ENCODE measurements at places on chromosomes 2 and 18.

GRCh38 chr2:43033466-43034241, 192.8 kb downstream of the ZFP36L2 start:
- DNase-seq, result no peak

GRCh38 chr2:40150266-40150665, 301.6 kb downstream of the SLC8A1 start:
- DNase-seq, result no peak

GRCh38 chr2:172296267-172297046, 130.9 kb upstream of the ITGA6 start:
- no peak for DNase-seq

DNA sequence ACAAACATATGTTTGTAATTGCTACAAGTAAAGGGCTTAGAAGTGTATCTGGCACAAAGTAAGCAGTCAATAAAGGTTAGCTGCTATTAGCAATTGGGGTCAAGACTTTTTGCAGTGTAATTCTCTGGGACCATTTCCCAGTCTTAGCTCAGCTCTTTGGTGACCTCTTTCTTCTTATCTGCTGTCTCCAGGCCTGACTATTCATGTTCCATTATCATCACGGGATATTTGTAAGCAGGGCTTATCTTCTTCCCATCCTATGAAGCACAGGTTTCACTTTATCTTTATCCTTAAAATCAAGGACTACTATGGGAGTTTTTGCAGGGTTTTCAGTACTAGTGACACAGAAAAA, 131.7 kb downstream of the DOCK10 start:
- no peak for DNase-seq

DNA sequence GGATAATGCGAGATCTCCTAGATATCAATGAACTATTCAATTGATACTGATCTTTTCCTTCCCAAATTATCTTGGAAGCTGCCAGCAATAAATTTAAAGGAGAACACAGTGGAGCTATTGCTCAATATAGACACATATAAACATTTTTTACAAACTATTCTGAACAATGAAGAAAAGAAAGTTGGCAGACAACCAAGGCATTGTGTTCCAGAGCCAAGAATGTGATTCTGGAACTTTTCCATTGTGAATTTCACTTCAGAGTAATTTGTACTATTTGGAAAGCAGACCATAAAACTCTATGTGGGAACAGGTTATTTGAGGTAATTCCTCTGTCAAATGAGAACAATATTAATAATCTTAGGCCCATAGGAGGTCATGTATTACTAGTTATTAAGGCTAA, 588.2 kb downstream of the IRS1 start:
- DNase-seq, result no peak

DNA sequence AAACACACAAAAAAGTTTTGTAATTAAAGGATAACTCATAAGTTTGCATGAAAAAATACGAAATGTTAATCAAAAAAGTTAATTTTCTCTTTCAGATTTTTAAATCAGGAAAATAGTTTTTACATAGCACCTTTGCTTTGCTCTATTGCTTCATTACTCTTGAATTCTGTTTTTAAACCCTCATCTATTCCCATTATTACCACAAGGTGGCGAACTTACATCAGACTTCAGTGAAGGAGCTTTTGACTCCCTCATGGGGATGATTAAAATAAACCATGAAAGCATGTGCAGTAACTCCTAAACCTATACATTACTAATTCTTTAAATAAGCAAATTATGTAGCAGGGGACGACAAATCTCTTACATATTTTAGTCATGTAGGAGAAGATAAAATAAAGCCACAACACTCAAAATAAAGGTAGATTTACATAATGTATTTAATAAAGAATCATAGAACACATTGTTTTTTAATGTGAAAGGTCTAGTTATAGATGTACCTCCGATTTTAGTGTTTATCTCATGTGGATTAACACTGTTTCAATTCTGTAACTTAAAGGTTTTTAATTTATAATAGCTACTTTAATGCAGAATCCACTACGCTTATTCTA, 105.2 kb downstream of the NETO1 start:
- DNase-seq, result no peak

GRCh38 chr2:100791294-100791935, 28.5 kb upstream of the NPAS2 start:
- no peak for DNase-seq

DNA sequence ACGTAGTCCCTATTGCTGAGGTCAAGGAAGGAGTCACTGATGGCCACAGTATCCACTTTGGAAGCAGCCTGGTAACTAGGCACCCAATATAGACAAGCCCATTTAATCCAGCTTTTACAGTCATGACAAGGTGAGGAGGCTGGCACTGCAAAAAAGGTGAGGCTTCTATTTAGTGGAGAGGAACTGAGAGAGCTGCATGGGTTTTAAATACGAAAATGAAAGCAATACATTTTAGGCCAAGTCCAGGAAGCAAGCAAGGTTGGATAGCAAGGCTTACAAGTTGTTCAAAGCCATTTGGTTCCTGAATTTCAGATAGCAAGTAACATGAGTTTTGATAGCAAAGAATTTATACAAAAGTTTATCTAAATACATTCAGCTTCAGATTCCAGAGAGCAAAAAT, 80.4 kb downstream of the SGPP2 start:
- DNase-seq, result no peak

- no peak for DNase-seq
Observed at GRCh38 chr18:6741786-6742185, 12.3 kb downstream of the ARHGAP28 start.

DNA sequence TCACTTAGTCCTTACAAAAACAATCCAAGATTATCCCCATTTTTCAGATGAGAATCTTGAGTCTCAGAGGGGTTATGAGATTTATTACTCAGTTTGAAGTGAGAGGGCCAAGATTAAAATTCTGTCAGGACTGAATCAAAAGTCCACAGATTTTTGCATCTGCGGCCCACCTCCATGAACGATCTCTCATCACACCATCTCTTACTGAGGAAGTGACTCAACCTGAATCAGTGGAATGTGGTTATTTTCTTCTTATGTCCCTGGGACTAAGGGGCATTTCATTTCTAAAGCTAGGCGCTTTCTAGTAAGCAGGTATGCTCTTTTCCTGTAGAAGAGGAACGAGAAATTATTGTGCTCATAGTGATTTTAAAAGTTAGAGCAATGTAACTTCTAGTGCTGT, 360.3 kb upstream of the SPHKAP start:
- DNase-seq, result no peak

GRCh38 chr2:70068119-70068518, 19.2 kb upstream of the PCBP1 start:
- DNase-seq, result no peak

GRCh38 chr2:12402440-12403139, 314.1 kb upstream of the TRIB2 start:
- no peak for DNase-seq

- DNase-seq, result no peak
Observed at GRCh38 chr2:233654501-233654900, 17.2 kb upstream of the UGT1A9 start.

- no peak for DNase-seq
Observed at GRCh38 chr2:14364471-14364870, 268.0 kb upstream of the LRATD1 start.

- no peak for DNase-seq
Observed at GRCh38 chr2:104888489-104889258, 34.8 kb downstream of the POU3F3 start.

DNA sequence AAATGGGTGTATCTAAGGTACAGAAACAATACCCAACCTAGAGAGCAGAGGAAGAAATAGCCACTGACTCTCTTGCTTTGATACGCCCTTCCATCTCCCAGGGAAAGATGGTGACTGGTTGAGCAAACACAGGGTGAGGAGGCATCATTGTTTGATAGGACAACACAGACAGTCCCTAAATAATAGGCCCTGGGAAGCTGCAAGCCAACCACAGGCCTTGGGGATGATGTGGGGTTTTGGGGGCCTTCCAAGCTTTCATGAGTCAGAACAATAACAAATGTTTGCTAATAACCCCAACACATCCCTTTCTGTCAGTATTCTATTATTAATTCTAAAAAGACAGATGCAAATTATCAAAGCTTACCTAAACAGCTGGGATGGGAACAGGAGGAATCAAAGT, 9.8 kb downstream of the LGALSL start:
- no peak for DNase-seq

- DNase-seq, result no peak
Observed at GRCh38 chr2:212489719-212490346, 48.8 kb downstream of the ERBB4 start.

DNA sequence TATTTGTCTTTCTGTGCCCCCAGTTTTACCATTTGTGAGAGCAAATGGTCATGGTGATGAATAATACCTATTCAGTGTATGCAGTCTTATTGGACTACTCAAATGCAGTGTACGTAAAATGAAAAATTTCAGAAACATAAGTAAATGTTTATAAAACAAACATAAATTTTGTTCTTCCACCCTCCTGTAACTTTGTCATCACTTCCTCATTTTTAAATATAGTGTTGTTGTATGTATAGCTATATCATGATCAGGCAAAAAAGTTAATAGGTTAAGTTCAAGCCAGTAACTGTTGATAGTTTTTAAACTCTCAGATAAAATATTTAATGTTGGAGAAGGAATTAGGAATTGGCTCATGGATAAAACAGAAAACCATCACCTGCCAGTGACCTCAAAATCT, 93.2 kb downstream of the KLF7 start:
- DNase-seq, result no peak

GRCh38 chr2:219907011-219907365, 279.6 kb downstream of the SLC4A3 start:
- no peak for DNase-seq

DNA sequence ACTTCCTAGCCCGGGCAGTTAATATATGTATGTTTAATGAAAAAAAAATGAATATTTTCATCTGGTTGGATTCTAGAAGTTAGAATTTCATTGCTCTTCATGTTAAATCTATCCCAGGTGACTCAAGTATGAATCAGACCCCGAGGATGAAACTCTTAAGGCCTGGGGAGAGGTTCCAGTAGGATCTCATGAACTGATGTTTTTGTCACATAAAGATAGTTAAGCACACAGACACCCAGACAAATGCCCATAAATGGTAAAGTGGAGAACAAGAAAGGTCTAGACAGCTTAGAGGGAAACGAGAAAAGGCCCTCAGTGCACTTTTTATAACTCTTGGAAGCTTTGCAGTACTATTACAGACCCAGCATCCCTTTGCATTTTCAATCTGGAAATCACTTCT, 114.1 kb downstream of the RIF1 start:
- no peak for DNase-seq

DNA sequence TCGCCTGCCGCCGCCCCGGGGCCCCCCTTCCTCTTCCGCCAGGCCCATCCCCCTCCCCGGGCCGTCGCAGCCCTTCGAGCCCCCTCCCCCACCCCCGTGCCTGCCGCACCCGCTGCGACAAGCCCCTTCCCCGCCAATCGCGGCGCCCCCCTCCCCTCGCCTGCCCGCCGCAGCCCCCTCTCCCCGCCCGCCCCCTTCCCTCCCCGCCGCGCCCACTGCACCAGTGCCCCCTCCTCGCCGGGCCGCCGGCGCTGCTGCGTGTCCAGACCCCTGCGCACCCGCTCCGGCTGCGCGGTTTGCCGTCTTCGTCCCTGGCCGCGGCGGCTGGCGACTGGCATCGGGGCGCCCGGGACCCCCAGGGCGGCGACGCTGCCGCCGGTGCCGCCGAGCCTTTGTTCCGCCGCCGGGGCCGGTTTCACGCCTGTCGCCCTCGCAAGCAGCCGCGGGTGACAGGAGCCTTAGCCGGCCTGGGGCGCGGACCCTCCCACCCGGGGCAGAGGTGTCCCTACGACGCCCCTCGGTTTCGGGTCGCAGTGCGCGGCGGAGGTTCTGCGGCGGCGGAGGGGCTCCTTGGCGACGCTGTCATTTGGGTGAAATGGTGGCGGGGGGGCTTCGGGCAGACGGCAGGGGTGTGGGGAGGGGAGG, 18.1 kb downstream of the GPC1 start:
- no peak for DNase-seq

- DNase-seq, result no peak
Observed at GRCh38 chr2:8484502-8485283, 197.2 kb upstream of the ID2 start.

DNA sequence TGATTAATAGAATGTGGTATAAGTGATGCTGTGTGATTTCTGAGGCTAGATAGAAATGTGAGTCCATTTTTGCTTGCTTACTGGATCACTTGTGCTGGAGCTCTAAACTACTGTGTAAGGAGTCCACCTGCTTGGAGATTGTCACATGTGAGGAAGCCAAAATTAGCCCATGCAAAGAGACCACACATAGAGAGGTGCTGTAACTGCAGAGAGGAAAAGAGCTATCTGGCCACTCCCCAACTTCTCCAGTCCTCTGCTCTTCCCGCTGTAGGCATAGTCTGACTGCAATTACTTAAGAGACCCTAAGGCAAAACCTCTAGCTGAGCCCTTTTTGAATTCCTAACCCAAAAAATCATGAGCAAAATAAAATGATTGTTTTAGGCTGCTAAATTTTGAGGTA, 120.6 kb upstream of the FBXO11 start:
- DNase-seq, result no peak

DNA sequence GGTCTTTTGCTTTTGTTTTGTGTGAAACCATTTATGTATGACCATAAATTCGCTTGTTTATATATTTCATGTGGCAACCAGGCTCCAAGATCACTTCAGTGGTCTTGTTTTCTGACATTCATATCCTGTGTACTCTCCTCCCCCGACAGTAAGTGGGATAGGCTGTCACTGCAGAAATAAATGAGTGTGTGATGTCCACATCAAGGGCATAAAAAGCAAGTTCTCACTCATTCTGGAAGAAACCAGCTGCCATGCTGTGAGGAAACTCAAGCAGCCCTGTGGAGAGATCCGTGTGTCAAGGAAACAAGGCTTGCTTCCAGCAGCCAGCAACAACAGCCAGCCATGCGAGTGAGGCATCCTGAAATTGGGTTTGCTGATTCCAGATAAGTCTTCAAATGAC, 39.2 kb upstream of the GNAL start:
- DNase-seq, result no peak

DNA sequence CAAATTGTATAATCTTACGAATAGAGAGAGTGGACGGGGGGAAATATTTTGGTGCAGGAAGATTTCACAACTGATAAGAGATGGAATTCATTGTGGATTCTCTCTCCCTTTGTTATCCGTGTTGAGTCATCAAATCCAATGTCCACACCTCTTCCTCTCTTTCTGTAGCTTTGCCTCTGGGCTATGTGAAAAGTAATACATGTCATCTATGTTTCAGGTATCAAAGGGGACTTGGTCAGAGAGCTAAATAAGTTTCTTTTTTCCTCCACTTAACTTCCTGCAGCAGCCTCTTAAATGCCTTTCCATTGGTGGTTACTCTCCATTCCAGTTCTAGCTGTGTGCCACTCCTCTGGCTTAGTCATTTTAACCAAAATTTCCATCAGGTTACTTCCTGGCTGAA, 169.3 kb upstream of the NXPH2 start:
- DNase-seq, result no peak

DNA sequence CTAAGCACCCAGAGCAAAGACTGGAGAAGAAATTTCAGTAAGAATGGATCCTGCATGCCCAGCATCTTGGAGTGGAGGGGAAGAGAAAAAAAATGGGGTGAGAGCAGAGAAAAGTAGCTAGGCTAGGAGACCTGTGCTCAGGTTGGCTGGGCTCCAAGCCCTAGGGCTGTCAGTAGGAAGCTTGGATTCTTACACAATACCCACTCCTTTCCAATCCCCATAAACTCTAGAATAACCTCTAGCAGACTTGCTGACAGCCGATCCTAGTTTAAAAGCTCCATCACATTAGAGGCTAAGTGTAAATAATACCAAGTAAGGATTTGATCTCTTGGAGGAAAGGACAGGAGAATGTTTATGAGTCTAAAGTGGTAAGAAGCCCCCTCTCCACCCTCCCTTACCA, 46.2 kb upstream of the NABP1 start:
- no peak for DNase-seq

All from activated T-cell treated with anti-CD3 and anti-CD28 coated beads, Interleukin-2, amount 50 U/mL, for 48 hours (primary cell).